Caco-2 (cell line): ENCODE measurements at places on chromosomes 3 and 15. TPM values are rescaled to one million over a fixed set of nuclear protein-coding genes. Genes with fewer than 3 reads are reported as not detected.

GRCh38 chr15:76626611-76627010, 278.5 kb downstream of the SCAPER start:
- no peak overlapping the region for H3K4me3 ChIP-seq
- H3K4me1 ChIP-seq, result no peaks in the 10 kb centered on the region
- H3K27ac ChIP-seq, result no peak overlapping the region

GRCh38 chr15:100113351-100114080, 228.3 kb downstream of the ADAMTS17 start:
- no peaks in the 10 kb centered on the region for H3K36me3 ChIP-seq
- DNase-seq, result no peak
- no peaks in the 10 kb centered on the region for H3K27me3 ChIP-seq
- no peak overlapping the region for H3K4me3 ChIP-seq

- no peaks in the 10 kb centered on the region for H3K36me3 ChIP-seq
- no peak overlapping the region for H3K4me3 ChIP-seq
- 0 out of 2 replicates have a peak, but pooled peaks cover 6% of the 10 kb centered on the region for H3K4me1 ChIP-seq
- no peak overlapping the region for H3K27ac ChIP-seq
These were observed 3.0 kb upstream of the HDGFL3 start for GRCh38 chr15:83210619-83211018.

GRCh38 chr3:45687828-45688193, 1.4 kb upstream of the SACM1L start:
- DNase-seq, result no peak
- no peak overlapping the region for H3K27ac ChIP-seq
- H3K4me1 ChIP-seq, result peaks cover 14% of the 10 kb centered on the region
- H3K4me3 ChIP-seq, result peak overlapping the region; percentile 69

DNA sequence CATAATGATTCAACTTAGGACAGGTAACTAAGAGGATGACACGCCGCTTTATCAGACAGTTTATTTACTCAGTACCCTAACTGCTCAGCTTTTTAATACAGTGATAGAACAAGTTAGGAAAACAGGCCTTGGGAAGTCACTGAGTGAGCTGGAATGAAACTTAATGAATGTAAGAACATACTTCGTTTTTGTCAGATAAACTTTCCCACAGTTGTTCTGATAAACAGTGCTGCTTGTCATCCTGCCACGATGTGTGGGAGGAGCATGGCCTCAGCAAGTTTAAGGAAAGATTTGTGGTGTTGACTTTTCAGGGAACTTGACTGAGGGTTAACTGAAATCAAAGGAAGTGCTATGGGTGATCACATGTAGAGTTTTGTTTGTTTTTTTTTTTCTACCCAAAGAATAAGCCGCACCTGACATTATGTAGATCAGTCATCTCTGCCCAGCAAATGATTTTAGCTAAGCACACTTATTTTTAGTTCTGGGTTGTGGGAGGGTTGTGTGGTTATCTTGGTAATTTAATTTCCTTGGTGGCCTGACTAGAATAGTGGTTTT, 5.6 kb upstream of the P2RY14 start:
- no peak overlapping the region for H3K4me3 ChIP-seq
- H3K4me1 ChIP-seq, result peaks cover 9% of the 10 kb centered on the region
- peak; percentile 30 for DNase-seq
- H3K27me3 ChIP-seq, result no peaks in the 10 kb centered on the region

DNA sequence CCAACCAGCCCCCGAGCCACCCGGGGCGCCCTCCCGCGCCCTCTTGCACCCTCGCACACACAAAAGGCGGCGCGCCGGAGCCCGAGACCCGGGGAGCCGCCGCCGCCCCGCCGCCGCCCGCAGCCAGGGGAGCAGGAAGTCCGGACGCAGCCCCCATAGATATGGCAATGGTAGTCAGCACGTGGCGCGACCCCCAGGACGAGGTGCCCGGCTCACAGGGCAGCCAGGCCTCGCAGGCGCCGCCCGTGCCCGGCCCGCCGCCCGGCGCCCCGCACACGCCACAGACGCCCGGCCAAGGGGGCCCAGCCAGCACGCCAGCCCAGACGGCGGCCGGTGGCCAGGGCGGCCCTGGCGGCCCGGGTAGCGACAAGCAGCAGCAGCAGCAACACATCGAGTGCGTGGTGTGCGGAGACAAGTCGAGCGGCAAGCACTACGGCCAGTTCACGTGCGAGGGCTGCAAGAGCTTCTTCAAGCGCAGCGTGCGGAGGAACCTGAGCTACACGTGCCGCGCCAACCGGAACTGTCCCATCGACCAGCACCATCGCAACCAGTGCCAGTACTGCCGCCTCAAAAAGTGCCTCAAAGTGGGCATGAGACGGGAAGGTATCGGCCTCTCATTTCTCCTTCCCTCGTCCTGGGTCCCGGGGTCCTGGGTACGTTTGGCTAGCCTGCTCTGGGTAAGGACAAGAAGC, 1.6 kb downstream of the NR2F2 start:
- peaks cover 9% of the 10 kb centered on the region for H3K36me3 ChIP-seq
- H3K27me3 ChIP-seq, result no peaks in the 10 kb centered on the region
- no peak for DNase-seq

DNA sequence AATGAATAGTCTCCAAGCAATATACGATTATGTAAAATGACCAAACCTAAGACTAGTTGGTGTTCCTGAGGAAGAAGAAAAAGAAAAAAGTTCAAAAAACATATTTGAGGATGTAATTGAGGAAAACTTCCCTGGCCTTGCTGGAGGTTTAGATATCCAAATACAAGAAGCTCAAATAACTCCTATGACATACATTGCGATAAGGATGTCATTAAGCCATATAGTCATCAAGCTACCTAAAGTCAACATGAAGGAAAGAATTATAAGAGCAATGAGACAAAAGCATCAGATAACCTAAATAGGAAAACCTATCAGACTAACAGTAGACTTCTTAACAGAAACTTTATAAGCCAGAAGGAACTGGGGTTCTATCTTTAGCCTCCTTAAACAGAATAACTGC, 231.1 kb downstream of the TUSC7 start:
- no peak overlapping the region for H3K4me3 ChIP-seq
- H3K27me3 ChIP-seq, result no peaks in the 10 kb centered on the region
- no peaks in the 10 kb centered on the region for H3K36me3 ChIP-seq
- no peaks in the 10 kb centered on the region for H3K4me1 ChIP-seq

GRCh38 chr3:112984485-112984884, 6.3 kb upstream of the GTPBP8 start:
- no peak for DNase-seq
- H3K4me1 ChIP-seq, result no peaks in the 10 kb centered on the region
- H3K27me3 ChIP-seq, result no peaks in the 10 kb centered on the region

DNA sequence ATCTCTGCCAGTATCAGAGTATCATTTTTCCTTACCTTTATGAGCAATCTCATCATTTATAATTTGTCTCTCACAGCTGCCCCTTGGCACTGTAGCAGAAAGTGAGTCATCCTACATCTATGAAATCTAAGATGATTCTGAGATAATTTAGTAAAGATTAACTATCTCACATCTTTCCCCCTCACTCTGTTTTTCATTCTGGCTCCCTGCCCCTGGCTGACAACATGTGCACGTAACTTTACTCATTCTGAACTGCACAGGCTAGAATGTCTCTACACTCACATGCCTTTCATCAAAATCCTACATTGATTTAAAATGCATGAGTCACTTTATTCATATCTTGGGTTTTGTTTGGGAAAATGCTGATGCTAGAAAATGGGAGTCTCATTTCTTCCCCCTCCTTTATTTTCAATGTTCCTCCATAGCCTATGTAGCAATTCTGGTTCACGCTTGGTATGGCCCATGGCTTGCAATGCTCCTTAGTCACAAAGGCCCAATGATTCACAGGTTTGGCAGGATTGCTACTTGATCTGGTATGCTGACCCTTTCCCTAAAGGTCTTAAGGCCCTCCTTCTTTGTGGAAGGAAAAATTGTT, 838.5 kb downstream of the TUSC7 start:
- DNase-seq, result no peak
- H3K27ac ChIP-seq, result no peak overlapping the region
- no peaks in the 10 kb centered on the region for H3K36me3 ChIP-seq
- no peaks in the 10 kb centered on the region for H3K4me1 ChIP-seq
- H3K4me3 ChIP-seq, result no peak overlapping the region

- H3K4me1 ChIP-seq, result peaks cover 9% of the 10 kb centered on the region; the same call in 1 of the 2 replicates
- DNase-seq, result peak; percentile 57
These were observed at the start of gene TBC1D2B for GRCh38 chr15:78077053-78077870. TBC1D2B (minus strand) TSS chr15:78077711; CDS start chr15:78077652, 59 bp downstream.

- no peak overlapping the region for H3K4me3 ChIP-seq
- peak; percentile 54 for DNase-seq
- no peaks in the 10 kb centered on the region; the same call in 1 of the 2 replicates for H3K4me1 ChIP-seq
- no peaks in the 10 kb centered on the region for H3K36me3 ChIP-seq
- no peaks in the 10 kb centered on the region for H3K27me3 ChIP-seq
These were observed 73.7 kb downstream of the TM2D3 start for GRCh38 chr15:101578443-101578894.

DNA sequence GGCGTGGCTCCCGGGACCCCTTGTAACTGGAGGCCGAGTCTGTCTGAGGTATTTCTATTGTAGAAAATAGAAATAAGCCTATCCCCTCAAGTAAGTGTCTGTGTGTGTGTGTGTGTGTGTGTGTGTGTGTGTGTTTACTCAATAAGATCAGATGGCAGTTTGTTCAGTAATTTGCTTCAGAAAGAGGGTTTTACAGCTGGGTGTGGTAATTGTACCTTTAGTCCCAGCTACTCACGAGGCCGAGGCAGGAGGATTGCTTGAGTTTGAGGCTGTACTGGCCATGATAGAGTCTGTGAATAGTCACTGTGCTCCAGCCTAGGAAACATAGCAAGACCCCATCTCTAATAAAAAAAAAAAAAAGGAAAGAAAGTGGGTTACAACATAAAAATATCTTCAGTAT, 8.7 kb downstream of the SPINT1 start:
- no peaks in the 10 kb centered on the region for H3K27me3 ChIP-seq
- H3K36me3 ChIP-seq, result peaks cover 8% of the 10 kb centered on the region
- H3K4me3 ChIP-seq, result no peak overlapping the region
- H3K4me1 ChIP-seq, result peaks cover 26% of the 10 kb centered on the region
- H3K27ac ChIP-seq, result peak overlapping the region; percentile 60

DNA sequence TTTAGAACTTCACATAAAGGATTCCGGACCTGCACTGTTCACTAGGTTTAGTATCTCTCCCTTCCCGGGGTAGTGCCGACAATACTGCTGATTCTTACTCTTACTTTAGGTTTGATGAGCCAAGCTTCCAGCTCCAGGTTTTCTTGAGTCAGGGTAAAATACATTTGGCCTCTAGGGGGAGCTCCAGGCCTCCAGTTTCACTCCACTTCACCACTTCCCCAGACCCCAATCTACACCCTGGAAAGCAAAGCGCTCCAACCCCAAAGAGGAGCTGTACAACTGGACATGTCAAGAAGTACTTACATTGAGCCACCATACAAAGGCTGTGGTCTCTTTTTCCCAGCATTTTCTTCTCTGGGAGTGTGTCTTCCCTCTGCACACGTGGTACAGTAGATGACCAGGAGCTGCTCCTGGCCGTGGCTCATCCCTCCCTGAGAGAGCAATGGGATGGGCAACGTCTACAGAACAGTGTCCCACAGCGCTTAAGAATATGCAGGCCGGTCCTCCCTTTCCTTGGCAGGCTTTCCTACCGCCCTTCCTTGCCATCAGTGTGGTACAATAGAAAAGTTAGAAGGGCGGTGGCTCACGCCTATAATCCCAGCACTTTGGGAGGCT, 93.9 kb upstream of the CCDC80 start:
- no peaks in the 10 kb centered on the region for H3K36me3 ChIP-seq
- DNase-seq, result peak; percentile 76
- no peak overlapping the region for H3K4me3 ChIP-seq
- H3K4me1 ChIP-seq, result peaks cover 19% of the 10 kb centered on the region
- H3K27me3 ChIP-seq, result no peaks in the 10 kb centered on the region

Gene LOXL1
- total RNA-seq, result 1.3 and 3.7 TPM in 2 replicates

Gene C3orf85
- 0.48 and 0.81 TPM in 2 replicates for total RNA-seq

Gene ENTPD3
- not detected in 2 replicates for total RNA-seq

Gene PLA1A
- 0.46 and 0.75 TPM in 2 replicates for total RNA-seq

Gene EXD1
- total RNA-seq, result not detected in 2 replicates

Gene HSPBAP1
- 9.9 and 13.1 TPM in 2 replicates for total RNA-seq

Gene RCN2
- 72.8 and 73.7 TPM in 2 replicates for total RNA-seq
